ENCODE measurements at places on chromosomes 11 and 22. TPM values are rescaled to one million over a fixed set of nuclear protein-coding genes. Genes with fewer than 3 reads are reported as not detected.

ZNF215 gene
- total RNA-seq: 0.16 TPM

FAM111B gene
- 4.6 TPM for total RNA-seq

OR8A1 gene
- not detected for total RNA-seq

UCP2 gene
- 396 TPM for total RNA-seq

NRGN gene
- 0.69 TPM for total RNA-seq

DRD2 gene
- not detected for total RNA-seq

TRIM34 gene
- 12.6 TPM for total RNA-seq

INTS4 gene
- total RNA-seq: 73.8 TPM

GGTLC3 gene
- total RNA-seq: not detected

C1QTNF5 gene
- not detected for total RNA-seq

SLC2A11 gene
- 22.7 TPM for total RNA-seq

GRCh38 chr11:79209540-79210266, 231.1 kb downstream of the TENM4 start:
- DNase-seq: no peak

GRCh38 chr11:46281371-46281831, 3.9 kb downstream of the CREB3L1 start:
- no peak for DNase-seq

- DNase-seq: no peak
These were observed 18.7 kb upstream of the LRP5 start for GRCh38 chr11:68293708-68294107.

GRCh38 chr11:103730131-103730940, 306.1 kb upstream of the DDI1 start:
- no peak for DNase-seq

DNA sequence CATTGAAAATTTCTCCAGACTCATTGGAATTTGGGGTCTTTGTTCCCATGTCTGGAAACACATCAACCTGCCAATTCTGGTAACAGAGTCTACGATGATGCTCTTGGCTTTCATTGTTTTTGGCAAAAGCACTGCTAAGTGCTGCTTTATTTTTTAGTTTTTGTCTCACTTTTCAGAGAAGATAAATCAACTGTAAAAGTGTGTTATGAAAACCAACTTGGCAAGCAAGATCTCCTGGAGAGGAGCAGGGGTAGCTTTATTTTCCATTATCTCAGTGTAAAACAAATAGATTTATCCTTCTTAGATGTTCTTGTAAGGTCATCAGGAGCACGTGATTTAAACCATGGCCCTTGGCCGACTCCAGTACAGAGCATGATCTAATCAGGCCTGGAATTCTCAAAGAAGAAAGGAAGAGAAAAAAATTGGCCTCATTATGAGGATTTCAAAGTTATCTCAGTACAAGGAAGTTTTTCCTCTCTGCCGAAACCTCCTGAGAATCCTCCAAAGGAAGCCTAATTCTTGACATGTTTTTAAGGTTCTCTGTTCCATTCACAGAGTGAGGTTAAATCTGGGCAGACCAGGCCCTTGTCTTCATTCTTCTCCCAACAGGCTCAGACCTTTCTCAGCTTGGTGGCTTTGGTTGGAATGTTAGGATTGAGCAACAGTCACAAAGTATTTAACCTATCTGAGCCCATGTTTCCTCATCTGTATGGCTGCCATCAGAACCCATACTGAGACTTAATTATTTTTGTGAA, 16.4 kb upstream of the PAMR1 start:
- no peak for DNase-seq

DNA sequence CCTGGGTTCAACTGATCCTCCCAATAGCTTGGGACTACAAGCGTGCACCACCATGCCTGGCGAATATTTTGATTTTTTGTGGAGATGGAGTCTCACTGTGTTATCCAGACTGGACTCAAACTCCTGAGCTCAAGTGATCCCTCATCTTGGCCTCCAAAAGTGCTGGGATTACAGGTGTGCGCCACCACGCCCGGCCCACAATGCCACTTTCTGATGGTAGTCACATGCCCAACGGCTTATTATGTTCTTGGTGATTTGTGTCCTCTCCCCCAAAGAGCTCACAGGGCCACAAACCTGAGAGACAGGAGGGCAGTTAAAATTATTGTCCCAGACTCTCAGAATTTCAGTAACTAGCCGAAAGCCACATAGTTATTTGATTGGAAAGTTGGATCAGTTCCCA, 9.6 kb downstream of the GRIK4 start:
- no peak for DNase-seq

DNA sequence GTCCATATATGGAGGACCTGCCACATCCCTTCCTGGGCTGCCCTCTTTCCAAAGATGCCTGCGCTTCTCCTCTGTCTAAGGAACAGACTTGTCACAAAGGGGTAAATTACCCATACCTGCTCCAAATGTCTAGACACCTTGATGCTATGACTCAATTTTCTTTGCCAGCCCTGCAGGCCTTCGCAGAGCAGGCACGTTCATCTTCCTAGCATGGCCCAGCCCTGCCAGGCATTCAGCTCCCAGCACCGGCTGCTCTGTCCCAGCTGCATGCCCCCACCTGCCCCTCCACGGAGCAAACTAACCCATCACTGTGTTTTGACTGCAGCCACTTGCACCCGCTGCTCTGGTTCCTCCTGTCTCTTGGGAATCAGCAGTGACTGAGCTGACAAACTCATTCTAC, 526.1 kb downstream of the MIAT start:
- DNase-seq: no peak

DNA sequence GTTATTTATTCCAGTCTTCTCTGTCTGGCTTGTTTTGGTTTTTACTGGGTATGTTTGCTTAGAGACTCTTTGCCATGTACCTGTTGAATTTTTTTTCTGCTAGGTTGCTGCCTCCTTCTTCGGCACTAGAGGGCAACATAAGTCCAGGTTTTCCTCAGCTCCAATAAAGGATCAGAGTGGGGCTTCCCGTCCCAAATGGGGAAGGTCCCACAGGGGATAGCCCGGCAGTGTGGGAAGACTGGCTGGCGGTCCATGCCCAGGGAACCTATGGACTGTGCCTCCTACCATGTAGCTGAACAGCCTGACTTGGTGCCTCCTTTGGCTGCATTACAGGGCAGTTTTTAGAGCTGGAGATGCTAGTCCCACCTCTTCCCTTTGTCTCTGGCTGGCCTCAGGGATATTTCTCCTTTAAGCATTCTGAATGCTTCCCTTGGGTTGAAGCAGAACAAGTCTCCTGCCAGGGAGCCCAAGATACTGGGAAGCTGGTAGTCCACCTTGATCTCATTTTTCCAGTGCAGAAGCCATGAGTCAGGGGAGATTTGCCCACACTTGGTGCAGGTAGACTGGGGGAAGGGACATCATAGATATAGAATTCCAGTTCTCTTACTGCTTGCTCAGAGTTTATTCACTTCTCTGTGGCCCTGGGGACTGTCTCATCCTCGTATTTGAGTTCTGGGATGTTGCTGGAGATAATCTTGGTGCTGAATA, 60.2 kb downstream of the BRD1 start:
- DNase-seq: no peak

GRCh38 chr11:121864660-121865059, 251.4 kb downstream of the BLID start:
- no peak for DNase-seq

- no peak for DNase-seq
These were observed 22.1 kb downstream of the CD44 start for GRCh38 chr11:35160902-35161597.

DNA sequence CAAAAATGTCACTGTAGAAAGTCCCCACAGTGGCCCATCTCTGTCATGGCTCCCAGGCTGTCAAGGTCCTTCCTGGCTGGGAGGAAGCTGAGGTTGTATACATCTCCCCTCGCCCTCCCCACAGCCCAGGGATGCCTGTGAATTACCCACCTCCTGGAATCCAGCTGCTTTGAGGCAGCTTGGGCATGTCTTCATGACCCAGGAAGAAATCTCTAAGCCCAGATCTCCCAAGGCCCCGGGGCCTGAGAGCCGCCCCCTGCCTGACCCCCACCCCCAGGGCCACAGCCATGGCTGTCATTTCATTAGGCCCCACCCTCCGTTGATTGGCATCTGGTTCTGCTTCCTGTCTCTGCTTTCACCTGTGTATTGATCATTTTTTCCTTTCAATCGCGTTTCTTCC, 207.5 kb downstream of the TBC1D22A start:
- DNase-seq: no peak

DNA sequence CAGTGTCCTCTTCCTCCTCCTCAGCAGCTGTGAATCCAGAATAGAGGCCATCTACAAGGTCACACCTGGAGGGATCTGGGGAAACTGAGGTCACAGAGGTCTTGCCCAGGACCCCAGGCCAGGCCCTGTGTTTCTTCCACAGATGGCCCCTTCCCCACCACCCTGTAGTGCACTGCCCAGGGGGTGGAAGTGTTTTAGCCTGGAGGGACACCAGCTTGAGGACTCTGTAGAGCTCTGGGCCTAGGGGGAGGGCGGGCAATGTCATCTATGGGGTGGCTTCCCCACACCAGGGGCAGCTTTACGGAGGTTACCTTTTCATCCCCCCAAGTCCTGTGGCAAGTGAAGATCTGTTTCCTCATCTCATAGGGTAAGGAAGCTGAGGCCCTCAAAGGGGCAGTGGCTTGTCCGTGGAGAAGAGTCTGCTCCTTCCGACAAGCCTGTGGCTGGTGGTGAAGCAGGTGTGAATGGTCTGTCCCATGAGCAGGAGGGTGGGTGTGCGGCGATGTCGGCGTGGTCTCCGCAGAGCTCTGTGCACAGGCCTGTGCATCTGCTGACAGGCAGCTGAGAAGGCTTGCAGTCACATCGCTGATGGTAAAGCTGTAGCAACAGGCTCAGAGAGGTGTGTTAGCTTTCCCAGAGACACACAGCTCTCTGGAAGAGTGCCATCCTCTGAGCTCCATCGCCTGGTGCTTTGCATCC, 74.1 kb upstream of the WNT7B start:
- DNase-seq: no peak

- no peak for DNase-seq
These were observed 9.8 kb downstream of the IL17REL start for GRCh38 chr22:50002791-50003190.

GRCh38 chr22:35912658-35913057, 116.0 kb downstream of the RBFOX2 start:
- no peak for DNase-seq

DNA sequence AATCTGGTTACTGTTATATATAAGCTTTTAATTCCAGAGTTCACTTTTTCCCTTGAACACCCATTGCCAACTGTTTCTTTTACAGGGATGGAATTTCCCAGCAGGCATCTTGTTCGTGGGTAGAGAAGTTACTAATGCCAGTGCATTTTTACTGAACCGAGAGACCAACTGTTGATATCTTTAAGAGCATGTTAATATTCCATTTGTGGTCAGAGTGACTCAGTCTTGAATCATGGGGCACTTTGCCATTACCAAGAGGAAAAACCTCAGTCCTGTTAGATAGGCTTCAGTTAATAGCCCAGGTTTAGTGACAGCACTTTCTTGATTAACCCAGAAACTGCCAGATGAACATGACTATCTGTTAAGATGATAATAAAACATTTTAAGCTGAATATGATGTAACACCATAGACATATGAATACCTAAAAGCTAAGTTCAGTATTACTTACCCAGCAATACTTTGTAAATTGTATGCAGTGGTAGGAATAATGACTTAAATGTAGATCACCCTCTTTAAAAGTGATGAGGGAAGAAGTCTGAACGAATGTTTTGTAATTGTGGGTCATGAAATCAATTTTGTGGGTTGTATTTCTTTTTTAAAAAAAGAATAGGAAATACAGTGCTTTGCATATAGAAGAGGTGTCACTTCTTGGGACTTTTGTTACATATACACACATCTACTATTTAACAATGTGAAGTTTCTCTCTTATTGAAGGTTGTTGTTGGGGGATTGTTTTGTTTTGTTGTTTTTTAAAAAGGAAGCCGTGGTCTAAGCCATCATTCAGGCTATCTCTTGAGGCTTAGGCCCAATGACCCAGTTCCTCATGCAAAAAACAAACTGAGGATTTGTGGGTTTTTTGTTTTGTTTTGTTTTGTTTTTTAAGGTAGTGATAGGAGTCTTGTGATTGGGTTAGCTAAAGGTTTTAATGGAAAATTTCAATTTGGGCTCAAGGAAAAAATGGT, 79.2 kb upstream of the GRIK4 start:
- no peak for DNase-seq

- no peak for DNase-seq
These were observed 69.1 kb upstream of the AKIP1 start for GRCh38 chr11:8841899-8842298.

- DNase-seq: peak; percentile 80
These were observed 1.2 kb downstream of the CARNS1 start for GRCh38 chr11:67416416-67417335.

DNA sequence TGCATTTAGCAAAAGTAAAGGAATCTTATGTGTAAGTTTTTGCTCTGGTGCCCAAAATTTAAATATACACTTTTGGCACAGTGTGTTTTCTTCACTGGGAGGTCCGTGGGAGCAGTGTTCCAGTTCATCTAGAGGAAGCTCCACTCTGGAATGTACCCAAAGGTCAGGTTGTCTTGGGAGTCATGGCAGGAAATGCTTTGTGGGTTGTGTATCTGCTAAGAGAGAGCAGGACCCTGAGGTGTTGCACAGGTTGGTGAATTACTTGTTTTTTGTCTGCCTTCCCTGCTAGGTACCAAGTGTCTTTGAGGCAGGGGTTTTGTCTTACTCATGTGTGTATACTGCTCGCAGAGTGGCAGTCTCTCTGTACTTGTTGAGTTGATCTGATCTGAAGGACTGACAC, 37.3 kb downstream of the DIXDC1 start:
- no peak for DNase-seq

DNA sequence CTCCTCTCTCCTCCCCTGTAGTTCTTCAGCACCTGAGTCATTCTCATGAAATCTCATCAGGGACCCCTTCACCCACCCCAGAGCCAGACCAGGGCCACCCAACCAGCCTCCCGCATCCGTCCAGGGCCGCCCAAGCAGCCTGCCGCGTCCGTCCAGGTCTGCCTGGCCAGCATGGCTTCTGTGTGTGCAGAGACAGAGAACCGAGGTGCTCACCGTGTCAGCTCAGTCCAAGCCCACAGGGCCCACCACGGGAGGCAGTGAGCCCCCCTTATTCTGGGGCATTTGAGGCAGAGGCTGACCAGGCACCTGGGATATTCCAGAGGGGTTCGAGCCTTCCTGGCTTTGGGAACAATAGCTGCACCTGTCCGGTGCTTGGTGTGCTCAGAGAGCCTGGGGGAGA, 1117.3 kb downstream of the BRD1 start:
- DNase-seq: no peak

DNA sequence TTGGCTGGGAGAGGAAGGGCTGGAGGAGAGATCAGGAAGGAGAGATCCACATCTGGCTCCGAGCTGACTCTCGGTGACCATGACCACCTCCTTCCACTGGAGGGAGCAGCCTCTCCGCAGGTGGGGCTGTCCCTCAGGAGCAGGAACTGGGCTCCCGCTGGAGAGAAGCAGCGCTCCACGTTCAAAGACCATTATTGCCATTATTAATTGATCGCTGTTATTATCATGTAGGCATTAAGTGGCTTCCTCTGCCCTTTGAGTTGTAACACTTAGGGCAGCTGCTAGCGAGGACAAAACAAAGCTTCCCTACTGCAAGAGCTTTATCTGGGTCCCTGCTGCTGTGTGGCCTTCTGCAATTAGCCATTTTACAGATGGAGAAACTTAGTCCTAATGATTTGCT, 251.9 kb downstream of the ST3GAL4 start:
- no peak for DNase-seq

DNA sequence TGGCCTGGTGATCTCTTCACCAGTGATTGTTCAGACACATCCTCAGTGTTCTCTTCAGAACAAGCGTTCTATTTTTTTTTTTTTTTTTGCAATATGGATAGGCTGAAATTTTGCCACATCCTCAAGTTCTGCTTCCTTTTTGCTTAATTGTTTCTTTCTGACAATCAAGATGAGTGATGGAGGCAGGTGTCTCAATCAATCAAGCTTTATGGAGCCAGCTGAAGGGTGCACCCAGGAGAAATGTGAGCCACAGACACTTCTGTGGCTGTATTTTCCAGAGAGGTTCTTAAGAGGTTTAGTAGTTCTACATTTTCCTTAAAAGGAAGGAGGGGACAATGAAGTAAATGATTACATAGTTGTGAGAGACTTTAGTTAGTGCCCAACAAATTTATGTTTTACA, 43.9 kb upstream of the ASPHD2 start:
- DNase-seq: no peak

Measured in naive thymus-derived CD8-positive, alpha-beta T cell (primary cell).